ENCODE measurements at places on chromosomes 4 and X.

DNA sequence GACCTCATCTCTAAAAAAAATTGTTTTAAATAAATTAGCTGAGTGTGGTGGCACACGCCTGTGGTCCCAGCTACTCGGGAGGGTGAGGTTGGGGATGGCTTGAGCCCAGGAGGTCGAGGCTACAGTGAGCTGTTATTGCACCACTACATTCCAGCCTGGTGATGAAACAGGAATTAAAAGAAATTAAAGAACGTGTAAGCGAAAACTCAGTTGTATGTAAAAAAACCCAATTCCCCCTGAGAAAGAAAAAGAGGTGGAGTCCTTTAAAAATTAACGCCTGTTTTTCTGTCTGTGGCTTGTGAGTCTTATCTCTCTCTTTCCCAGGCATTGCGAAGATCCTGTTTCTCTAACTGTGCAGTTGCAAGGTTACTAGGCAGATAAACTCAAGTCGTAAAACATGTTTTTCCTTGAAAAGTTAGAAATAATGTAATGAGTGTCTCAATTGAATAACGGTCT, 22.1 kb downstream of the EPGN start:
- DNase-seq = no peak

GRCh38 chr4:99808260-99808857, 8.3 kb upstream of the DAPP1 start:
- DNase-seq = peak; percentile 49

GRCh38 chr4:75714011-75714410, 10.4 kb upstream of the USO1 start:
- DNase-seq = no peak

DNA sequence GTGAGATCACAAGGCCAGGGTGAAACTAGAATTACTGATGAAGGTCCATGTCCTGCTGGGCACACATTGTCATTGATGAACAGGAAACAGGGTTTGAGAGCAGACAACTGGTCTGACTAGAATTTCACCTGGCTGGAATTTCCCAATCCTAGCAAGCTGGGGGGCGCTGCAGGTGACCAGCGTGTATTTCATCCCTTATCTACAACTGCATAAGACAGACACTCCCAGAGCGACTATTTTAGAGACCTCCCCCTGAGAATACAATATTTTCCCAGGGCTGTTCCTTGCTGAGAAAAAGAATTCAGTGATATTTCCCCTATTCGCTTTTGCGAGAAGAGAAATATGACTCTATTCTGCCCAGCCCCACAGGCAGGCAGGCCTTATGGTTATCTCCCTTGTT, 432.6 kb upstream of the GALNT7 start:
- DNase-seq = no peak

DNA sequence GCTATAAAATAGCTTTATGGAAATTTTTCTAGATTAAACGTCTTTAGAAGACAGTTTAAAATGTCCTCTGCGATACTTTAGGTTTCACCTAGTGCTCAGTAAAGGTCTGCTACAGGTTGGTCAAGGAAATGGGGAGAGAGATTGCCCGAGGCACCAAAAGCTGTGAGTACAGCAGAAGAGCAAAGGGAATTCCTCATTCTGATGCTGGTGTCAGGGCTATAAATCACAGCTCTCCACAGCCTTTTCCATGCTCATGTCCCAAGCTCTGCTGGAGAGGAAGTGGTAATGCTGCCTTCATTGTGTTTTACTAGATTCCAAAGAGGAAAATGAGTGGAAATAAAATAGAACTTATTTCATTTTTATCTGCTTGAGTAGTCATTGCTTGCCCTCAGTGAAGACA, 2060.4 kb downstream of the ARAP2 start:
- no peak for DNase-seq

DNA sequence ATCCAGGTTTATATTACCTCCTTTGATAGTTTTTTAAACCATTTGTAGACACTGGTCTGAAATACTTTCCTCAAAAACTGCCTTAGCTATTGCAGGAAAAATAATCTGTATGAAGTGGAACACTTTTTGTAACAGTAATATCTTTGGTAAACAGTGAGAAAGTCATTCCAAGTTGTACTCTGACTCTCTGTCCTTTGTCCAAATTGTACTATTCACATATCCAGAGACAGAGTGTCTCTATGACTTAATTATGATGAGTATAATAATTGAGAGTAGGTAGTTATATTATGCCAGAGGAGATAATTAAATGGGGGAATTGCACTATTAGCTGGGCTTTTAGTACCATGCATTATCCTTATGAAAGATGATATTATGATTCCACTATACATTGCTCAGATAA, 112.6 kb upstream of the LCORL start:
- DNase-seq = no peak

GRCh38 chr4:8163436-8164193, 5.0 kb upstream of the ABLIM2 start:
- DNase-seq = no peak

GRCh38 chrX:24498975-24499374, 33.9 kb downstream of the PDK3 start:
- no peak for DNase-seq

- DNase-seq = no peak
Observed at GRCh38 chr4:106530821-106531220, 162.2 kb upstream of the GIMD1 start.

GRCh38 chr4:48909697-48910096, 3.1 kb upstream of the OCIAD2 start:
- DNase-seq = no peak

DNA sequence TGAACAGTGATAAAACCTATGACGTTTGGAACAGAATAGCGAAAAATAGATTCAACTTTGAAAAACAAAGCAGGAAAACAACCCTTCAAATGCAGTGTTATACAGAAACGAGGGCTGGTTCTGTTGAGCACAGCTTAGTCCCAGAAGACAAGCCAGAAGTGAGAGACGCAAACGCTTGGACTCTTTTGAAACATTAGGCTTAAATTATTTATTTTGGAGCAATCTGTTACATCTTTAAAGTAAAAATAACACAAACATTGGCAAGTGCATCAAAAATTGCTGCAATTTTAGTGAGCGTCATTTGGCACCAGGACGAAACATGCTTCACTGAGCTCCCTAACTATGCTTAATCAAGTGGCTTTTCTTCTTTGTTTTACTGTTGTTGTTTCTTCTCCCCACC, 63.5 kb downstream of the ENPP6 start:
- no peak for DNase-seq

GRCh38 chr4:38831653-38832052, 25.0 kb downstream of the TLR6 start:
- DNase-seq = no peak

- no peak for DNase-seq
Observed at GRCh38 chrX:10152086-10152485, 4.7 kb upstream of the CLCN4 start.

- no peak for DNase-seq
Observed at GRCh38 chr4:138078253-138078652, 163.9 kb downstream of the SLC7A11 start.

- no peak for DNase-seq
Observed at GRCh38 chr4:52780617-52781354, 29.6 kb upstream of the ERVMER34-1 start.

DNA sequence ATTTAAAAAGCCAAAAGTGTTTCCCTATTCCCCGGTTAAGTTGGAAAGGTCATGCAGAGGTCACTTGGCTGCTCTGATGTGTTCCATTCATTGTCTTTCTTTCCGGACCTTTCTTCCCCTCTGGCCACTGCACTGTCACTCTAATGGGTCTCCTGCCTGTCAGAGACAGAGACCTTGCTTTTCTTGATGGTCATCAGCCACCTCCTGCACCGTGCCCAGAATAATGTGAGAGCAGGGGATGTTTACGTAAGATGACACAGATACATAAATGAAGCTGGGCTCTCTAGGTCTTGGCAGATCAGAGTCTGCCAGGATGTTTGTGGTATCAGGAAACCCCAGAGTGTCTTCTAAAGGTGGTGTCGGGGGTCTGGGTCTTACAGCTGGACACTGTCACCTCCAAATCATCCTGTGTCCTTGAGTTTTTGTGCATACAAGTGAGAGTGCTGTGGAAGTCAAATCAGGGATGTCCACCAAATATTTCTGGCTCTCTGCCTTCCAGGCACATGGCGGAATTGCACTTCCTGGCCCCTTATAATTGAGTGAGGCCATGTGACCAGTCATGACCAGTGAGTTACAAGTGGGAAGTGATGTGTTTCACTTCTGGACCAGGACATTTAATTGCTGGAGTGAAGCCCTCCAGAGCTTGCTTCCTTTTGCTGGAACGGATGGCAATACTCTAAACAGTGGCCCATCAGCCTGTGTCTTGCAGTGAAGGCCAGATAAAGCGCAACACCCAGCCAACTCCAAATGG, 130.6 kb upstream of the ATP6AP2 start:
- no peak for DNase-seq

DNA sequence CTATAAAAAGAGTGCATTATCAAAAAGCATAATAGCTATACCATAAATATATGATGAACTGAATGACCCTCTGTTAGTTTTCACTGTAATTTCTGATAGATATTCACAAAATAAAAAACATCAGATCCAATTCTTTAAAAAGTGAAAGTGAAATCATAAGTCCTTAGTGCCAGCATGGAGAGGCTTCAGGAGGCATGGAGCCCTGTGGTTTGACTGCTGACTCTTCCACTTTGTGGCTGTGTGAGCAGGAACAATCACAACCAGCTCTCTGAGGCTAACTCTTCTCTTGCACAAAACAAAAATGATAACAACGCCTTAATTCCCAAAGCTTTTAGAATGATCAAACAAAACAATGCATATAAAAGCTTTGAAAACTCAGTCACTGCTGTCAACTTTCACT, 1143.9 kb downstream of the PDHA2 start:
- DNase-seq = no peak

GRCh38 chr4:45741897-45742296, 382.0 kb downstream of the GABRG1 start:
- DNase-seq = no peak

DNA sequence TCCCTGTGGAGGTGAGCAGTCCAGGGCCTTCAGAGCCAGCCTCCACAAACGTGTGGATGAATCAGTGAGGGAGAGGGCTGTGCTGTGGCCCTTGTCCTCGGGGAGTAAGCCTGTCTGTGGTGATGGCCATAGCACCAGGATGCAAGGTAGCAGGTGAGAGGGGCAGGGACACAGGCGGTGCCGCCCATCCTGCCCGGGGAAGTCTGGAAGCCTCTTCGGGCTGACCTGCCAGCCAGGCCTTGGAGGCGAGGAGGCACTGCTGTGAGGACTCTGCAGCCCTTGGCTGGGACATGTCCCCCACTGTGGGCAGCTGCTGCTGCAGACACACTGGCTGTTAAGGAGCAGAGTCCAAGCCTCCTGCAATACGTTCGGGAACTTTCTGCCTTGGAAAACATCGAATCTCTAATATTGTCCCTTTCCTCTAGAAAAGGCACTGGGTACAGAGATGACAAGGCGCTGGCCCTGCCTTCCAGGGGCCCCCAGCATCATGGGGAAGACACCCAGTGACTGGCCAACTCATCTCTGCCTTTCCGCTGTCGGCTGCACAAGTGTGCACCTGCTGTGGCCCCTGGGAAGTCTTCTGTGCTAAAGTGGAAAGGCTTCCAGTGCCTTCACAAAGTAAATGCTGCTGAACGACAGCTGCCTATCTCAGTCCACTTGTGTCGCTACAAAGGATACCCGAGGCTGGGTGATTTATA, 101.4 kb downstream of the ADRA2C start:
- DNase-seq = no peak

DNA sequence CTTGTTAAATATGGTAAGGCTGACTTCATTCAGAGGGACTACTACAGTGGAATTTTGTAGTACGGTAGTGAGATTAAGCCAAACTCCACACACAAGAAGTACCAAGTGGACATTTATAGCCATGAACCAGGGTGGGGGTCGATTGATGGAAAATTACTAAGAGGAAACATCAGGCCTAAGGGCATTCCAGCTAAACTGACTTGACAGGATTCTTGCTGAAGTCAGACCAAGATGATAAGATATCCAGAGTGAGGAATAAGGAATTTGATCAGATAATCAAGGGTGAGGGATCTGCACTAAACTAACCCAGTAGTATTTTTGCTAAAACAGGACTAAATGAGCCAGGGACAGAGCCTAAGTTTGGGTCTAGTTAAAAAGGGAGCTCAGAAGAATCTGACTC, 597.5 kb downstream of the RPA4 start:
- DNase-seq = no peak
